ENCODE measurements at places on chromosomes 16 and 17.

DNA sequence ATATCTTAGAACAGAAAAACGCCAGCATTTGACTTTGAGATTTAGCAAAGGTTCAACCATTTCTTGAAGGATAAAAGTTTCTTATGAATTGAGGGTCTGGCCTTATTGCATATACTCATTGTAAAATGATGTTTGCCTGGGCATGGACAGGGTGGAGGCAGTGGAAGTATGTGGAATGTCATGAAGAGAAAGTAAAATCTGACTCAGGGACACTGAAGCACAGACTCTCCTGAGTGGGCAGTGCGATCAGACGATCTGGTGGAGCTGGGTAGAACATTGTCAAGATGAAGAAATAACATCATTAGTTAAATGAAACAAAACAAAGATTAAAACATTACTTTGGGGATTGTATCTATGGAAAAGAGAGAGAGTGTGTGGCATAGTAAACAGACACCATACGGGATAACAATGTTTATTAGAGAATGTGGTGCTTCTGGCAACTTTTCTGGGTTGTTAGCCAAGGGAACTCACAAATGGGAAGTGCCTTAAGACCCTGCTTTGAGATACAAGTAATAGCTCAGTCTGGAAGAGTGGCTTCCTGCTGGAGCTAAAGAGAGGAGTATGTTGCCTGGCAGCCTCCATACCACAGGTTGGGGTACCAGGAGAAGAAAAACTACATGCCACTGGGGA lies 4.4 kb downstream of the MAP3K3 start:
- no peak for DNase-seq

GRCh38 chr17:74215342-74215727 lies 2.0 kb downstream of the TTYH2 start:
- no peak for DNase-seq

- DNase-seq, result no peak
These were observed 244.9 kb downstream of the STX8 start for GRCh38 chr17:9330611-9331271.

DNA sequence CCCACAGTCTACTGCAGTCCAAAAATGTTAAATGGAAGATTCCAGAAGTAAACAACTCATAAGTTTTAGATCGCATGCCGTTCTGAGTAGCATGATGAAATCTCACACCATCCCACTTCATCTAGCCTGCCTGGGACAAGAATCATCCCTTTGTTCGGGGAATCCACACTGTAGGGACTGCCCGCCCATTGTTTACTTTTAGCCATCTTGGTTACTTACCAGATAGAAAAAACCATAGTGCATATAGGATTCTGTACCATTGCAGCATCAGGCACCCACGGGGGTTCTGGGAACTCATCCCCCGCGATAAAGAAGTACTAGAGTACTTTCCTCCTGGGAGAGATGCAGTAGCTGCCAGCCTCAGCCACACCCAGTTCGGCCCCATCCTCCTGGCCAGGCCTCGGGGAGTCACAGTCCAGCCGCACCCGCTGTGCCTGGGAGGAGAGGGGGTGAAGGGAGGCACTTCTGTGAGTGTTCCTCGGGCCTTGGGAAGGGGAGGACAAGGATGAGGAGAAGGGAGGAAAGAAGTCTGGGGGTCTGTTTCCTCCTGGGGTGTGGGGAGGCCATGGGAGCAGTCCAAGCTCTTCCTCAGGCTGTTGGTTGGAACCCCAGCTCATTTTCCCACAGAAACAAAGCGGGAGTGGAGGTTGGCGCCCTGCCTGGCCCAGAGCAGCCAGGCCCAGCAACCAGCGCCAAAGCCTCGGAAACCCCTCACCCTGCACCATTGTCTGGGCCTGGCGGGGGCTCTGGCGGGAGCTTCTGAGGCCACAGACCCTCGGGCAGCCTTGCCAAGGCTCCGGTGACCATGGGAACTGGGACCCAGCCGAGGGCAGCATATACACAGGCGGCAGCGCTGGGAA lies 8.9 kb downstream of the TRIM47 start:
- DNase-seq, result no peak

DNA sequence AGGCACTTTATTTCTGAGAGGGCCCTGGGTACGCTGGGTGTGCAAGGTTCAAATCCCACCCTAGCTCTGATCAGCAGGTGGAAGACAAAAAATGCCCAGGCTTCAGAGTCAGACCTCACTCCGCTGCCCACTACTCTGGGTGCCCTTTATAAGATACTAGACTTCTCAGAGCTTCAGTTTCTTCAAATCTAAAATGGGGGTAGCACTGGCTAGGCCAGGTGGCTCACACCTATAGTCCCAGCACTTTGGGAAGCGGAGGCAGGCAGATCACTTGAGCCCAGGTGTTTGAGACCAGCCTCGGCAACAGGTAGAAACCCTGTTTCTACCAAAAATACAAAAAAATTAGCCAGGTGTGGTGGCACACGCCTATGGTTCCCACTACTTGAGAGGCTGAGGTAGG lies 1.7 kb downstream of the USB1 start:
- DNase-seq, result no peak

DNA sequence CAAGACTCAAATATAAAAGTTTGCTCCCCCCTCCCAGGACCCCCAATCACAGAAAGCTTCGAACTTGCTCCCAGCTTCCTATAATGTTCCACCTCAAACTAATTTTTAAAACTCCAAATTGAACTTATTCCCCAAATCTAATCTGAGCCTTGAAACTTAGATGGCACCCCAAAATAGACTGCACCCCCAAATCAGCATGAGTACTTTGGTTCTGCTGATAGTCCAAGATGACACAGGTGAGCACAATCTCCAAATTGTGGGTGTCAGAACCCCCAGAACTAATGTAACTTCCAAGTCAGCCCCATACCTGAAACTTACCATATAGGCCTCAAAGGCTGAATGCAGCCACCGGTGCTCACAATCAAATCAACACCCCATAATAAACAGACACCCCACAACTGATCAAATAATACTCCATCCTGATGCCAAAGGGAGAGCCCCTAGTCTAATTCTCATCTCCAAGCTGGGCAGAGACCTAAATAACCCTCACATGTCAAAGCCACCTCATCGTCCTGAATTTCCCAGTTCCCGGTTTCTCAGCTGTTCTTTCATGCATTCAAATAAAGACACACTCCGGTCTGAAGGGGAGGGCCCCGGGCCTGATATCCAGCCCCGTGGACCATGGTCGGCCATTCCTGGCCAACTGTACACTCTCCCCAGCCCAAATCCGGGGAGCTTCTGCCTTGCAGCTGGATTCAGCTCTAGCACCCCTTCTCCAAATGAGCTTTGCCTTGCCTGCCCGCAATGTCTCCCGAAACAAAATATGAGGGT lies 1.8 kb upstream of the BCL6B start:
- no peak for DNase-seq

GRCh38 chr16:9402293-9402860 lies 310.9 kb downstream of the HAPSTR1 start:
- DNase-seq, result no peak

DNA sequence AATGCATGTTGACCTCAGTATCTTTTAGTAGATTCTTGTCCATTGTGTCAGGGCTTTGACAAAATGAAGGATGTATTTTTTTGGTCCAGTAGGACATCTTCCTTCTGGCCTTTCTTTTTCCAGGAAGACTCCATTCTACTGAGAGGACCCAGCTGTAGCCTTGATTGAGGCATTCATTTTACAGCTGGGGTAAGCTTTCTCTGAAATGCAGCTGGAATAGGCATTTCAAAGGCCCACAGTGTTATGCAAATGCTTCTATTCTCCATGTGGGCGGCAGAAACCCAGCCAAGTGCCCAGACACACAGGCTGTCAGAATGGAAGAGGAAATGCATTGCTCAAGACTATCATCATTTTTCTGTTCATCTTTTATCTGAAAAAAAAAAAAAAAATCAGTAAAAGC lies 629.0 kb upstream of the CDH8 start:
- no peak for DNase-seq

GRCh38 chr17:10420811-10421210 lies 939 bp downstream of the MYH8 start:
- no peak for DNase-seq

- no peak for DNase-seq
These were observed 30.7 kb upstream of the CDRT4 start for GRCh38 chr17:15498107-15498506.

DNA sequence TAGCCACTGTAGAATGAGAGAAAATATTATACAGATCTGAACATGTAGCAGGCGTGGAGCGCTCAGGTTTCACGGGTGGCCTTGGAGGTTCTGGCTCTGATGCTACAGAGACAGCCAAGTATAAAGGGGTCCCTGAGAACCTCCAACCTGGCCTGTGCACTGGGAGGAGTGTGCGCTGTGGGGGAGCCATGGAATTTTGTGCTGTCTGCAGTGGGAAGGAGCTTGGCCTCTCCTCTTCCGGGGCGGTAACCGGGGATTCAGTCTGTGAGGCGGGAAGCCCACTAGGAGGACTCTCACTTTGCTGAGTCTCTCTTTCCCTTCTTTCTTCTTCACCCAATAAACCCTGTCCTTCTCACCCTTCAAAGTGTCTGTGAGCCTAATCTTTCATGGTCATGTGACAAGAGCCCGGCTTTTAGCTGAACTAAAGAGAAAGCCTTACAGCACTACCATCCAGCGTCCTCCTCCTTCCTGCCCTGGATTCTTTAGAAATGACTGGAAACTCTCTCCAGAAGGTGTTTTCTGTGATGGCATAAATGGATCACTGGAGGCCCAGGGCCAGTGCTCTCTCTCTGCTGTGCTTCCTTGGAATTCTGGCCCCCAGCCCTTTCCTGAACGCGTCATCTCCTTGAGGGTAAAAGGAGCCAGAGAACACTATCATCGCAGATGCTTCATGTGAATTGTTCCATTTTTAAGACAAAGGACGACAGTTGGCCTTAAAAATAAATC lies 232.1 kb upstream of the CACNG5 start:
- DNase-seq, result no peak

DNA sequence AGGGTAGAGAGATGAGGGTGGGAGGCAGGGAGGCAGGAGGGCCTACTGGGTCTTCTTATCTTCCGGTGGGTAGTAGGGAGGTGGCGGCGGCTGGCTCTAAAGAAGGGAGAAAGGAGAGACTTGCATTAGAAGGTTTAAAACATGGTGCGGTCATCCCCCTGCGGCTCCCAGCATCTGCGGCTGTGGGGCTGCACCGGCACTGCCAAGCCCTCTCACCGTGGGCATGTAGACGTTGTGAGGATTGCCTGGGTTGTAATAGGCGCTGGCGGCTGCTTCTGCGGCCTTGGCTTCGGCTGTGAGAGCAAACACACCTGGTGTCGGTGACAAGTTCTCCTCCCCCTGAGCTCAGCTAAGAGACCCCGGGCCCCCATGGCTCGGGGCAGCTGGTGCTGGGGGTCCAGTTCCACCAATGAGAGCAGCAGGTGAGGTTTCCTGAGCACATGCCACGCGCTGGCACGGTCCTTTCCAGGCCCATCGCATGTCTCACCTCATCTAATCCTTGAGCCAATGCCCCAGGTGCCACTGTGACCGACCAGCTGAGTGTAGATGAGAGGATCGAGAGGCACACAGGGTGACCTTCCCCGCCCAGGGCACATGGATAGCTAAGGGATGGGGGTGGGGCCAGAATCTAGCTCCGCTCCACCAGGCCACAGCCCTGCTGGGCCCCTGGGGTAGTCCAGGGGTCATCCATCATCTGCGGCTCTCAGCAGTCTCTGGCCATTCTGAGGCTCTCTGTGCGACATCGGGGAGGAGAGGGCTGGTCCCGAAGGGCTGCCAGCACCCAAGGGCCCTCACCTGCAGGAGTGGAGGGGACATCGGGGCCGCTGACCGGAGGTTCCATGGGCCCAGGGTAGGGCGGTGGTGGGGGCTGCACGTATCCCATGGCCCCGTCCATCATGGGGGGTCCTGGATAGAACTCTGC lies 2.7 kb upstream of the UNC13D start:
- DNase-seq, result no peak

- DNase-seq, result no peak
These were observed 20.6 kb upstream of the MAPT start for GRCh38 chr17:45873728-45874127.

- DNase-seq, result no peak
These were observed 1.8 kb upstream of the NSMCE1 start for GRCh38 chr16:27270349-27270748.

- no peak for DNase-seq
These were observed 16.9 kb downstream of the CARHSP1 start for GRCh38 chr16:8851761-8852403.

Data from activated CD8-positive, alpha-beta memory T cell treated with anti-CD3 and anti-CD28 coated beads for 1 hour (primary cell).